ENCODE measurements at places on chromosomes 7 and 10.
A peak's percentile ranks its signal among the peaks of the same experiment; 100 is the strongest.

DNA sequence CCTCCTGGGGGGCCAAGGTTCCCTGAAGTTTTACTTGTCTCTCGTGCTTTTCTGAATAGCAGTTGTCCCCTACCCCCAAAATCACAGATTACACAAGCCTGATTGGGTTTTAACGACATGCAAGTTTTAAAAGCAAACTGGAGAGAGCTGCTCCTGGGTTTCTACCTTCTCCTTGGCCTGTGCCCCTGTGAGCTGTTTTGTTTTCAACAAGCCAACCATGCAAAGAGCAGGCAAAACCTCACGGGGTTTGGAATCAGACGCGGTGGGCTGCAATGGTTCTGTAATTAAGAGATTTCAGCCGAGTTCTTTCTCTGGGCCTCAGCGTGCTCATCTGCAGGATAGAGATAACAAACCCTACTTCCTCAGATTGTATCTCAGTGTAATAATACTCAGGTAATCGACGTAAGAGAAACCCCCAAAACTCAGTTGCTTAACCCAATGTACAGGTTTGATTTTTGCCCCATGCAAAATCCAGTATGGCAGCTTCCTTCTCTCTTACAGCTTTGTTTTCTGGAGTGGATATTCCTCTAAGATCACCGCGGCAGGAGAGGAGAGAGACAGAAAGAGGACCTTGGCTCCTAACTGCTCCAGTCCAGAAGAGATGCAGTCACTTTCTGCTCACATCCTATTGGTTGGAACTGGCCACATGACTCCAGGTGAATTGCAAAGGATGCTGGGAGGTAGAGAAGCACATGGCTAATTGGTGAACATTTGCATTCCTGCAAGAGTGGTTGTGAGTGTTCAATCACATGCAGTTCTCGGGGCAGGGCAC lies 42.0 kb downstream of the MYL10 start:
- DNase-seq: no peak

DNA sequence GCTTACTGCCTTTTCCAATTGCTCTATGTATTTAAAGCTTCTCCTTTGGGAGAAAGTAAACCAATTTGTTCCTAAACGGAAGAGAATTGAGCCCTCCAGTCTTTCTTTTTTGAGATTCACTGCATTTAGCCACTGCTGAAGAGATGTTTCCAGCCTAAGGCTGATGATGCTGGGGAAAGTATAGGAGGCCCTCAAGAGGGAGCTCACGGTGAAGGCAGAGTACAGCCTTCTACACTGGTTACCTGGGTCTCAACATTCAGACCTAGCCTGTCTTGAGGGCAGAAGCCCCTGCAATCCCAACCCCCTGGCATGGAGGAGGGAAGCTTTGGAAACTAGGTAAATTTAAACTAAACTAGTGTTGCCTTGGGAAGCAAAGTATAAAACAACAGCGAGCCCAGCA lies 316.7 kb upstream of the TPK1 start:
- DNase-seq: no peak

- DNase-seq: no peak
Measured at GRCh38 chr10:1242975-1243374, 186.8 kb downstream of the WDR37 start.

GRCh38 chr10:11908991-11909390 lies 85.8 kb downstream of the PROSER2 start:
- no peak for DNase-seq

GRCh38 chr10:124291001-124291701 lies 127.6 kb downstream of the OAT start:
- no peak for DNase-seq

GRCh38 chr7:111083413-111083812 lies 7.5 kb upstream of the LRRN3 start:
- DNase-seq: peak; percentile 75

GRCh38 chr10:132539894-132540293 lies 2.3 kb downstream of the INPP5A start:
- DNase-seq: peak; percentile 83

Measured in ELR (cell line).